ENCODE measurements at places on chromosomes 16 and 17.
A peak's percentile ranks its signal among the peaks of the same experiment; 100 is the strongest.

DNA sequence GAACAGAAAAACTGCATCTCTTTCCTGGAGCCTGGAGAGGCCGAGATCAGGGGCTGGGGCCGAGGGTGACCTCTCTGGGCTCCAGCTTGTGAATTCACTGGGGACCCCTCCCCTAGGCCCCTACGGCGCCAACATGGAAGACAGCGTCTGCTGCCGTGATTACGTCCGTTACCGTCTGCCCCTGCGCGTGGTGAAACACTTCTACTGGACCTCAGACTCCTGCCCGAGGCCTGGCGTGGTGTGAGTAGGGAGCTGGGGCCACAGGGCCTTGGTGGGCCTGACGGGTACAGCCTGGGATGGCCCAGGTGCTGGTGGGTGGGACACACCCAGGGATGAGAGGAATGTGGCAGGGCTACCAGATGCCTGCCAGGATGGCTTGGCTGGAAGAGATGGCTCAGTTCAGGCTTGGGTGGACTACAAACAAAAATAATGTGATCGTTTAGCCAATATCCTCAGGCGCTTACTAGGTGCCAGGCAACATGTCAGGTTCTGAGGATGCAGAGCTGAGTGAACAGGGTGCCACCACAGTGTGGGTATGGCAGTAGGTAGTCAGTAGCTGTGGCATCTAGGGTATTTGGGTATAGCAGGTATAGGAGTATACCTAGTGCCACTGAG lies 1.8 kb downstream of the CCL22 start:
- DNase-seq: no peak

DNA sequence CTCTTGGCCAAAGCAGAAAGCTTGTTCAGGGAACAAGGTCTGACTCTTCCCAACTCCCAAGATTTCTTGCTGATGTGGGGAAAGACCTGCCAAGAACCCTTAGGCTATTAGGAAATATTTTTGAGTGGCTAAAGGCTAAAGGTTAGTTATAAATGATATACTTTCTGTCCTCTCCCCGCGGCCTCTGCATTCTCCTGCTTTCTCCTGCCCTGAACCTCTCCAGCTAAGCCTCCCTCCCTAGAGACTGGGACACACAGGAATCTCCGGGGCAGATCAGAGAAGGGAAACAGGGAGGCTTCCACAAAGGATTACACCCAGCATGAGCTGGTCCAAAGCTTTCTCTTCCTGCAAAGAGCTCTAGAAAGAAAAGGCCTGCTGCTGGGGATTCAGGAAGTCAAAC lies 2.3 kb downstream of the SLC43A2 start:
- no peak for DNase-seq

DNA sequence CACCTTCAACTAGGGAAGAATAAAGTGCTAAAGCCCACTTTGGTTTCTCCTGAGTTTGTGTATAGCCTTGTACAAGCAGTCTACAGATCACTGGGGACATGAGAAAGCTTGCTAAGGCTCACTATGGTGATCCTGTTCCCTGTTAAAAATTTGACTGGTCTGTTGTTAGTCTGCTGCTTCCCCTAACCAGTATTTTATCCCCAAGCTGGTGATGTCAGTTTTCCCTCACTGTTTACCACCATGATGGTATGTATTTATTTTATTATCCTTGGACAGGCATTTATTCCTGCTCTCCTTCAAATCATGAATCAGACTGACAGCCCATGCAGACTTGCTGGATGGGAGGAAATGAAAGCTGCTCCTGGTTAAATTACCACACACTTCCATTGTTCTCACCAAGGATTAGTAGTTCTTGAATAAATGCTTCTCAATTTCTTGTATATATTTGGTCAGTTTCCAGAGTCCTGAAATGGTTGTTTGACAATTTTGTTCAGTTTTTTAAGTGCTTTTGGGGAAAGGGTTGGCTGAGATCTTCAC lies 99.6 kb downstream of the CA4 start:
- no peak for DNase-seq

DNA sequence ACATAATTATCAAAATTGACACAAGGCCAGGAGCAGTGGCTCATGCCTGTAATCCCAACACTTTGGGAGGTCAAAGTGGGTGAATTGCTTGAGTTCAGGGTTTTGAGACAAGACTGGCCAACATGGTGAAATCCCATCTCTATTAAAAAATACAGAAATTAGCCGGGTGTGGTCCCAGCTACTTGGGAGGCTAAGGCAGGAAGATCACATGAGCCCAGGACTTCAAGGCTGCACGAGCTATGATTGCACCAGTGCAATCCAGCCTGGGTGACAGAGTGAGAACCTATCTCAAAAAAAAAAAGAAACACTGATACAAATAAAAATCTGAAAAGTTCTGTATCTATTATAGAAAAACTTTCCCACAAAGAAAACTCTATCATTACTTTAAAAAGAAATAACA lies 15.5 kb downstream of the MYH10 start:
- no peak for DNase-seq

DNA sequence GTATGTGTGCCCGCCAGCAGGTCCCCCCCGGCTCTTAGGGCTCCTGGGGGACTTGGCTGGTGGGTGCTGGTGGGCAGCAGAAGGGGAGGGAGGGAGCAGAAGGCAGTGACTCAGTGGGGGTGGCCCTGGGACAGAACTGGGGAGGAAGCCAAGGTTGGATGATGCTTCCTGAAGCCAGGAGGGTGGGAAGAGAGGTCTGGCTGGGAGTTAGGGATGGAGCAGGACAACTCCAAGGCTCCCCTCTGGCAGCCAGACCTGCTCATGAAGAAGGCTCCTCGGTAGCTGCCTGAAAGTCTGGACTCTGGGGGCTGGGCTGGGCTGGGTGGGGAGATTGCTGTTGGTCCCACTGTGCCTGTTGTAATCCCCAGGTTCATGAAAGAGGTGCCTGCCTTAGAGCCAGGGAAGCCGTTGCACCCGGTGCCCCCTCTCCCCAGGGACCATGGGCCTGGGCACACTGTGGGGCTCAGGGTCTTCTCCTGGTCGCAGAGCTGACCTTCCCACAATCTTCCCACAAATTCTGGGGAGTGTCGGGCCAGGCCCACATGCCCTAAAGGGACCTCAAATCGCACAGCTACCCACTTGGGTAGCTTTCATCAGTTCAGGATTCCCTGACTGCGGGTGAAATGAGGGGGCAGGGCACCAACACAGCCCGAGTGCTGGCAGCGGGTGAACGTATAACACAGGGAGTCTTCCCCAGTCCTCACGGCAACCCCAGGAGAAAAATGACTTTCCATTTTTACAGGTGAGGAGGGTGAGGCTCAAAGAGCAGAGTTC lies 1.1 kb upstream of the PLEKHG4 start:
- DNase-seq: no peak

GRCh38 chr17:29458066-29458465 lies 67.9 kb downstream of the TAOK1 start:
- DNase-seq: no peak

DNA sequence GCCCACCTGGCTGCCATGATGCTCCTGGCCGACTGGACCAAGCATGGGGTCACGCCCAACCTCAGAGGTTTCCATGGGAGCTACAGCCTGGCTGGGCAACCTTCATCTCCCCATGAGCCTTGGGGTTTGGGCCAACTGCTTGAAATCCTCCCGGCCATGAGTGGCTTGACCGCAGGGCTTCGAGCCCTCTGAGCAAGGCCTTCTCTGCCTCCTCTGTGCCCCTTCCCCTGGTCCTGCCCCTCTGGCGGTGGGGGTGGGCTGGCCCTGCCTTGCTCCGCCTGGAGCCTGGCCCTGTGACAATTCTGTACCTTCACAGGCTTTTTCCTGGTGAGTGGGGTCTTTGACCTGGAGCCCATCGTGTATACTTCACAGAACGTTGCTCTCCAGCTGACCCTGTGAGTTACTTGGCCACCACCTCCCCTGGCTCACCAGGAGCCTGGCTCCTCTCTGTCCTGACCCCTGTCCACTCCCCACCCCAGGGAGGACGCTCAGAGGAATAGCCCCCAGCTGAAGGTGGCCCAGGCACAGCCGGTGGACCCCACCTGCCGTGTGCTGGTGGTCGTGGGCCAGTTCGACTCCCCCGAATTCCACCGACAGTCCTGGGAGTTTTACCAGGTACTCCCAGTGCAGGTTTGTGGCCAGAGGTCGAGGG lies 8.8 kb upstream of the BIRC5 start:
- DNase-seq: no peak

DNA sequence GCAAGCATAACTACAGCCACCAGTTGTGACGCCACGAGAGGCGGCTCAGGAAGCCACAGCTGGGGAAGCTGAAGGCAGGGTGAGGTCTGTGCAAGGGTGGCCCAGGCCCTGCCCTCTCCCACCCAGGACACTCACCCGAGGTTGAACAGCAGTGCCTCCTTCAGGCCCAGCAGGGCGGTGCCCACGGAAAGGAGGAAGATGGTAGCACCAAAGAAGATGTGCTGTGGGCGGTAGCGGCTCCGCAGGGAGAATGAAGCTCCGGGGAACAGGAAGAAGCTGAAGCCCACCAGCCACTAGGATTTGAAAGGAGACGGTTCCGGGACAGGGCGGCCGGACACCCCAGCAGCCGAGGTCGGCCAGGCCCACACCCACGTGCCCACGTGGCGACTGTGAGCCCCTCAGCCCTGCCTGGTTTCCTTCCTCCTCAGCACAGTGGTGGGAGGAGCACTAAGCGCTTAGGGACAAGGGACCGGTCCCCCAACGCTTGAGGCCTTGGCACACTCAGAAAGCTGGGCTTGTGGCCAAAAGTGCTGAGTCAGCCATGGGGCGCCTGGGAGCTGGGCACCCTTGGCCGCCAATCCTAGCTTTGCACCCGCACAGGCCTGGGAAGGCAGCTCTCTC lies 11.0 kb downstream of the CYB561 start:
- peak; percentile 95 for DNase-seq

DNA sequence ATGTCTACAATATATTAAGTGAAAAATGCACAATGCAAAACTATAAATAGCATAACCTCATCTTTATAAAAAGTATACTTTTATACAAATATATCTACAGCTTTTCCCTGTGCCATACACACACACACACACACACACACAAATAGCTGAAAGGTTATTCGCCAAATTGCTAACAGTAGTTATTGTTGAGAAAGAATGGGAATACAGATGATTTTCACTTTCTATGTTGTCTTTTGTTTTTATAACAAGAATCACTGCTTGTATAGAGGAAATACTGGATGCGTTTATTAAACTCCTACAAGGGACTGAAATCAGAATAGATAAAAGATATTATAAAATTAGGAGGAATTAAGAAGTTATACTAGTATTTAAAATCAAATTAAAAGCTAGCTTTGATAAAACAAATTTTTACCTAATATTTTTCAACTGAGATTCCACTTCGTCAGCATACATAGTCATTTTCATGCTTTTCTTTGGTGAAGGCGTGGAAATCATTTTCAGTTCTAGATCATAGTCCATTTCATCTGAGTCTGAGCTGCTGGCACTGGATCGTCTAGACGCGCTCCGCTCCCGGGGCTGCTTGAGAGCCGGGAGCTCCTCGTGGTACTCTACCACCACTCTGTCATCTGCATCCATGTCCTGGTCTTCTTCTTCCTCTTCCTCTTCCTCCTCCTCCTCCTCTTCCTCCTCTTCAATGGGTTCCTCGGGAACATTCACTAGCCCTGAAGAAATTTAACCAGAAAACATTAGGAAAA lies 17.0 kb upstream of the ITGAE start:
- DNase-seq: no peak

GRCh38 chr17:28854457-28855335 lies at the start of gene ERAL1:
ERAL1 (plus strand) TSS chr17:28855016; CDS start chr17:28855035, 19 bp downstream.
- DNase-seq: peak; percentile 95

- DNase-seq: peak; percentile 95
These were observed at the start of gene TTLL6 for GRCh38 chr17:48816774-48817590. TTLL6 (minus strand) TSS chr17:48817229; CDS start chr17:48817072, 157 bp downstream.

Data from hematopoietic multipotent progenitor cell treated with erythropoietin and hydrocortisone succinate and interleukin-3 and kit ligand, for 4 days (in vitro differentiated cells).